ENCODE measurements at places on chromosomes 1 and 21.

GRCh38 chr1:206883160-206883559 is 14.1 kb upstream of the IL24 start:
- no peak for DNase-seq

GRCh38 chr1:111720274-111720976 is 18.8 kb downstream of the INKA2 start:
- DNase-seq: no peak

DNA sequence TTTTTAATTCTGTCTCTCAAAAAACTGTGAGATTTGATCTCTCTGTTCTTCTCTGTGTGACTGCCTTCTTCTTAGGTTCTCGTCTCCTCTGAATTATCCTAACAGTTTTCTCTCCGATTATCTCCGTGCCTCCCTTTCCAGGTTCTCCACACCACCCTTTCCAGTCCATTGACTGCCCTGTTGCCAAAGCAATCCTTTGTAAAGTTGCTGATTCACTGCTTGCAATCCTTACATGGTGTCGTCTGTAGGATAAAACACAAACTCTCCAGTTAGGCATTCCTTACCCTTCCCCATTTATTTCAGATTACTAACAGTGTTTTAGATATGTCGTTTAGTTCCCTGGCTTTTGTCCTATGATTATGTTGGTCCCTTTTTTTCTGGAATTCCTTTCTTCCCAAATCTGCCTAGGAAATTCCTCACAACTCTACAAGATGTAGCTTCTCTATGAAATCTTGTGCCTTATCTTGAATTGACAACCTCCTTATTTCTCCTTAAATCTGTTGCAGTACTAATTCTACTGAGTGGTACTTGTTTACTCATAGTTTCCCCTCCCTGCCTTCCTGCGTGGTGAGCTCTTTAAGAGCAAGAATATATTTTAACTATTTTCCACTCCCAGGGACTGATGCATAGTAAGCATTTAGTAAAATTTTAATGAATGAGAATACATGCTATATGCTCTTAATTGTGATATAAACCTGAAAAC is 22.3 kb downstream of the RCOR3 start:
- no peak for DNase-seq

- no peak for DNase-seq
These were observed 199.2 kb upstream of the ST6GALNAC5 start for GRCh38 chr1:76668046-76668445.

DNA sequence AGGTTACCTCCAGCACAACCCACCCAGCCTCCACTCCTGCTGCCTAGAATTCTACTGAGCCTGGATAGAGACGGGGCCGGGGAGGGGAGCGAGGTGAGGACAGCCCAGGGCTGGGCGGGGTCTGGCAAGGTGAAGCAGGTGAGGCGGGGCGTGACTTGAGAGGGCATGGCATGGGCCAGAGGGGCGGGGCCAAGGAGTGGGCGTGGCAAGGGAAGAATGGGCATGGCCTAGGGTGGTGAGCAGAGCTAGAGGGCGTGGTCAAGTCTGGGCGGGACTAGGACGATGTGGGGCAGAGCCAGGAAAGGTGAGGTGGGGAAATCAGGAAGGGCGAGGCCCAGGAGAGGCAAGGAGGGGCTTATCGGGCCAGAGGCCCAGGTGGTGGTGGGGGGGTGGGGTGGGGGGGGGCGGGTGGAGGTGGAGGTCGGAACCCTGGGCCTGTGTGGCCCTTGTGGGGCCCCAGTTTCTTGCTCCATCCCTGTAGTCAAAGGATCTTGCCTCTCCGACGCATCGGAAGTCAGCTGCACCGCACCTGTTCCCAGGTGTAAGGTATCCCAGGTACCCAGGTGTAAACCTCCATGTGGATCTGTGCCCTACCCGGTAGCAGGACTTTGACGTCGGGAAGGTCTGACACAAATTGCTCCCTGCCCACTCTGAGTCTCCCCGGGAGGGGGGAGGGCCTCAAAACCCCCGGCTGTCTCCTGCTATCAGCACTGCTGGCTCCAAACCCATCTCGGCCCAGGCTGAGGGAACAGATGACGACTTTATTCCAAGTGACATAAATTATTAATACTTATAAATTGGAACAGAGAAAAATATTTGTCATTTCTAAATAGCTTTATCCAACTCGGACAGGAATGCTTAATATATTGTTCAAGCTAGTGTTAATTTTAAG is 32.9 kb upstream of the UTS2 start:
- DNase-seq: no peak

- no peak for DNase-seq
These were observed 46.9 kb downstream of the DOP1B start for GRCh38 chr21:36203603-36203889.

DNA sequence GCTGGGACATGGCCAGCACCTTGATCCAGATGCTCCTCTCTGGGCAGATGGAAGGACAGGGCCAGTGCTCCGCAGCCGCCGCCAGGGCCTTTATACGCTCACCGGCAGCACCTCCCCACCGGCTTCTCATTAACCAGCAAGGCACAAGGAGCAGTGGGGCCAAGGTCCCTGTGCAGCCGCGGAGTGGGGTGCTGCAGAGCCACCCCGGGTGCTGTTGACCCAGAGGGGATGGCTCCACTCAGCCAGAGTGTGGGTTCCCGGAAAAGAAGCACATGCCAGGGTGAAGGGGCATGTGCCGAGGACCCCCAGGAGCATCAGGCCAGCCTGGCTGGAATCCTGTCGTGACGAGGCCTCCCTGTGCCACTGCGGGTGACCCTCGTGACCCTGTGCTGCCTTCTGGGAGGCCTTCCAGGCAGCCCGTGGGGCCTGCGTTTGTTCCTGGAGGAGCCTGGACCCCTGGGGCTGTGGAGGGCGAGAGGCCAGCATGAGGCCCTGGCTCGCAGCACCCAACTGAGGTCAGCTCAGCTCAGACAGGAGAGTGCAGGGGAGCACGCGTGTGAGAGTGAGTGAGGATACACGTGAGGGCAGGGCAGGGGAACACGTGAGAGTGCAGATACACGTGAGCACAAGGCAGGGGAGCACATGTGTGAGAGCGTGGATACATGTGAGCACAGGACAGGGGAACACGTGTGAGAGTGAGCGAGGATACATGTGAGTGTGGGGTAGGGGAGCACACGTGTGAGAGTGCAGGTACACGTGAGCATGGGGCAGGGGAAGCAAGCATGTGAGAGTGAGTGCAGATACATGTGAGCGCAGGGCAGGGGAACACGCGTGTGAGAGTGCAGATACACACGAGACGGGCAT is at the start of gene FTCD:
Gene FTCD (minus strand): TSS at position 66 of the 864 bp plus-strand sequence. CDS start 56 bp downstream, at position 10.
- no peak for DNase-seq

GRCh38 chr1:175604942-175605286 is 138.5 kb downstream of the TNR start:
- DNase-seq: no peak

- no peak for DNase-seq
These were observed 136.5 kb upstream of the HNRNPU start for GRCh38 chr1:245000872-245001188.

DNA sequence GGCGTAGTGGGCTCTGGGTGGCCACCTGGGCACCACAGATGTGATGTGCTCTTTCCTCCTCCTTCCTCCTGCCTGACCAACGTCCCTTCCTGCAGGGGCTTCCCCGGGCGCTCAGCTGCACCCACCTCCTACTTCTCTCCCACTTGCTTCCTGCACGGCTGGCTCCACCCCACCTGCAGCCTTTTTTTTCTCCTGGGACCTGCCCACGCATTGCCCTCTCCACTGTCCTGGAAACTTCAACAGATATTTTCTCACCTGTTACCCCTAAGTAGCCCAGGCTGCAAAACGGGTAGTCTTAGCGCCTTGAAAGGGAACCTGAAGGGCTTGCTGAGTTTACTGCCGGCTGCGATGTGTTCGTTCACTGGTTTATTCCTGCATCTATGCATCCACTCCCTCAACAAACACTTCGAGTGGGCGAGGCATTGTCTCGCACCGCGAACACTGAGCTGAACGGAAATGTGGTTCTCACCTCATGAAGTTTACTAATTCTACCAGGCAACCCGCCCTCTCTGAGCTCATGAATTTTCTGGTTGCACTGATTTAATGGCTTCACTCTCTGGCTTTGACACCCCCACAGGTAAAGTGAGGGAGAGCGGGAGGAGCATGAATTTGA is 23.6 kb downstream of the ZBTB18 start:
- DNase-seq: no peak

- no peak for DNase-seq
These were observed 6.2 kb downstream of the TGFBR3 start for GRCh38 chr1:91879733-91880132.

DNA sequence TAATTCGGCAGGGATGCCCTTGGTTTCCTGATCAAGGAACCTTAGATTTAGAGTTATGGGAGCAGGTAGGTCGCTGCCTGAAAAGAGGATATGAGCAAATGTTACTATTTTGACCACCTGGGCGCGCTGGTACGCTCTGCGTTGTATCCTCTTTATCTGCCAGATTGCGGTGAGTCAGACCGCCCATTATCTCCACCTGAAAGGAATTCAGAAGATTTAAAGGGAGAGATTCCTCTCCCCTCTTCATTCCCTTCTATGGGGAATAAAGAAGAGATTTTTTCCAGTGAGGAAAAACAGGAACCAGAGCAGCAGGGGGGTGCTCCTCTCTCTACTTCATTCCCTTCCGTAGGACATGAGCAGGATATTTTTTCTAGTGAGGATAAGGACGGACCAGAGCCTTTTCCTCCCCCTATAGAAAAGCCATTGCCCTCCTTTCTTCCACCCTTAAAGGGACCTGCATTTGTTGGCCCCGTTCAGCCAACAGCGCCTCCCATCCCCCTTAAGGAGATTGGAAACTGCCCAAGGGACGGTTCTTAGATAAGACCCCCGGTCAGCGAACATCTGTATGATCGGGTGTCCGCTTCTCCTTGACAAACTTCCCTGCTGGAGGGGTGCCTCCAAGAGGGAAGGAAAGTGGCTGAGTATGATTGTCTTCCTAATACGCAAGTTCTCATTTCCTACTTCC is 34.1 kb downstream of the CLCA1 start:
- no peak for DNase-seq

- DNase-seq: peak; percentile 77
These were observed 529 bp upstream of the PRMT2 start for GRCh38 chr21:46634966-46635323.

- DNase-seq: no peak
These were observed 119.0 kb downstream of the FGGY start for GRCh38 chr1:59415881-59416280.

GRCh38 chr1:160171980-160172379 is 18.4 kb upstream of the CASQ1 start:
- DNase-seq: no peak
